ENCODE measurements at places on chromosomes 6 and 20.

GRCh38 chr20:21548390-21549035, 34.6 kb upstream of the NKX2-2 start:
- peak; percentile 27 for DNase-seq

GRCh38 chr6:18118330-18118729, 4.1 kb downstream of the NHLRC1 start:
- DNase-seq: no peak

DNA sequence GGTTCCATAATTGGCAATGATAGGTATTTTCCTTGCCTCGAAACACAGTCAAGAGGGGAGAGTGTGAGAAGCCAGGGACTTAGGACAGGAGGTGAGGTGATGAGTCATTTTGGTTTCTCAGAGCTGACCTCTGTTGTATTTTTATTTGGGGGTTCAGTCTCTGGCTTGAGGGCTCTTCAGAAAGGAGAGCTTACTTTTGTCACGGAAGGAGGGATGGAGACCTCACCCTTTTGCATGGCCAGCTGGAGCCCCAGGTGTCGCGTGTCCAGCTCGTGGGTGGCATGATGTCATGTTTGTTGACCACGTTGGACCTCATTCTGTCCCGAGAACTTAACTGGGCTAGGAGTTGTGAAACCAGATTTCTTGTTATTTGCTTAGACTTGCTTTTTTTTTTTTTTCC, 293.9 kb downstream of the QKI start:
- DNase-seq: no peak

GRCh38 chr20:64095455-64095854, 11.3 kb upstream of the LKAAEAR1 start:
- no peak for DNase-seq

DNA sequence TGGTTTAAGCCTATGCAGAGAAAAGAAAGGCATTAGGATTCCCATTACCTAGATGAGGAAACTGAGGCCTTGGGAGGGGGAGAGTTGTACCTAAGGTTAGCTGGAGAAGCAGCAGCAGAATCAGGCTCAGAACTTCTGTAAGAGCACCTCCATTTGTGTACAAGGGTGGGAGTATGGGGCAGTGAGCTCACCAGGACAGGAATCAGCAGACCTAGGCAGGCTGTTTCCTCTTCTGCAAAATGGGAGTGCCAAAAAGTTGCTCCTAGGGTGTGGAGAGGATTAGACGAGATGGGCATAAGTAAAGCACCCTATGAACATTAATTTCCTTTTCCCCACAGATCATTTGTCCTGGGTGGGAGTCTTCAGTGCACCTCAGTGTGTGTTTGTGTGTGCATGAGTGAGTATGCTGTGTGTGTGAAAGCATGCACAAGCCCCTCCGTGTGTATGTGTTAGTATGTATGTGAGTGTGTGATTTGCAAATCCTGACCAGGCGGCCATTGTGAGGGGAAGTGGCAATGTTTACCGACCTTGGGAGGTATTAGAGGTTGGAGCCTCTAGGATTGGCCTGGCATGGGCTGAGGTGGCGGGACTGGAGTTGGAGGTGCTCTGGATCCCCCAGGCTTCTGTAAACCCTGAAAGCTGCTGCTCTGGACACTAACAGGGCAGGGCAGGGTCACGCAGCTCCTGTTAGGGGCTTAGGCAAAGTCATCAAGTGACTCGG, 78.8 kb downstream of the VEGFA start:
- DNase-seq: no peak

GRCh38 chr6:106790935-106791334, 161.6 kb downstream of the QRSL1 start:
- DNase-seq: no peak

GRCh38 chr20:61967300-61967699, 98.4 kb downstream of the TAF4 start:
- no peak for DNase-seq

DNA sequence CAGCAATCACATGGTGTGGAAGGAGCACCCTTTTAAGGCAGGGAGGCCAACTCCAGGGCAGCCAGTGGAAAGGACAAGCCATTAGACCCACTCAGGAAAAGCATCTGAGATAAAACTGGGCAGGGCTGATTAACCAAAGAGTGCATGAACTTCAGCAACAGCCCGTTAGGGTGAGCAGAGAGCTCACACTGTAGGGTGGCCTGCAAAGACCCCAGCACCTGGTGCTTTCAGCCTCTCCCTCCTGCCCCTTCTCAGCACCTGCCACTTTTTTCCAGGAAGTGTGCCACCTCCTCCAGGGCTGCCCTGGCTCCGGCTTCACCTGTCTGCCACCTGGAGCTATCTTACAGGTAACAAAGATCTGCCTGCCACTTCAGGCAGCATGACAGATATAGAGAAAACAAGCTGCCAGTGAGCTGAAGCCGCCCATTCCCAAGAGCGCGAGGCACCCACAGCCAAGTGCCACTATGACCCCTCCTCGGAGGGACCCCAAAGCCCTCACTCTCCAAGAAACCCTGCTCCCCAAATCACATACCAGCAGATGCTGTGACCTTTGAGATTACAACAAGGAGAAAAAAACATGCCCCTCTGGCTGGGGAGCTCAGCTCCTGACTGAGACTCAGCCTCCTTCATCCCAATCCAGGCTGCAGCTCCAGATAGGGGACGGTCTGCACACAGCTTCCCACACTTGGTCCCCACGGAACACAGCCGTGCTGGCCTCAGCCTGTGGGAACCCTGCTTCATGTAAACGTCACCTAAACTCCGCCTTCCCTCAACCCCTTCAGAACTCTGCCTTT, 71.2 kb downstream of the ABHD12 start:
- DNase-seq: no peak

DNA sequence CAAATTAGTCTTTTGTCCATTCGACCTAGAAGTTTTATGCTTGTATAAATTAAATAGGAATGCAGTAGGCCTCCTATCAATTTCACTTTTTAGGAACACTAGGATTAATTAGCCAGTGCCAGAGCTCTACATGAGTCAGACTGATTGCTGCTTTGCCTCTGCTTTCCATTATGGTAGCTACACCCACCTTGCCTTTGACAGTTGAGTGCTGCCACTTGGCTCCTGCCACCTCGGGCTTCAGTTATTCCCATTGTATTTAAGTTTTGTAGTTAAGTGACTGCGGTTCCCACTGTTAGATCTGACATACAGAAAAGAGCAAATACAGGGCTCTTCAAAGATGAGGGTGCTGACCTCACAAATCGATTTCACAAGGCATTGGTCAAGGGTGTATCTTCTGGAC, 16.6 kb upstream of the WFDC12 start:
- no peak for DNase-seq

DNA sequence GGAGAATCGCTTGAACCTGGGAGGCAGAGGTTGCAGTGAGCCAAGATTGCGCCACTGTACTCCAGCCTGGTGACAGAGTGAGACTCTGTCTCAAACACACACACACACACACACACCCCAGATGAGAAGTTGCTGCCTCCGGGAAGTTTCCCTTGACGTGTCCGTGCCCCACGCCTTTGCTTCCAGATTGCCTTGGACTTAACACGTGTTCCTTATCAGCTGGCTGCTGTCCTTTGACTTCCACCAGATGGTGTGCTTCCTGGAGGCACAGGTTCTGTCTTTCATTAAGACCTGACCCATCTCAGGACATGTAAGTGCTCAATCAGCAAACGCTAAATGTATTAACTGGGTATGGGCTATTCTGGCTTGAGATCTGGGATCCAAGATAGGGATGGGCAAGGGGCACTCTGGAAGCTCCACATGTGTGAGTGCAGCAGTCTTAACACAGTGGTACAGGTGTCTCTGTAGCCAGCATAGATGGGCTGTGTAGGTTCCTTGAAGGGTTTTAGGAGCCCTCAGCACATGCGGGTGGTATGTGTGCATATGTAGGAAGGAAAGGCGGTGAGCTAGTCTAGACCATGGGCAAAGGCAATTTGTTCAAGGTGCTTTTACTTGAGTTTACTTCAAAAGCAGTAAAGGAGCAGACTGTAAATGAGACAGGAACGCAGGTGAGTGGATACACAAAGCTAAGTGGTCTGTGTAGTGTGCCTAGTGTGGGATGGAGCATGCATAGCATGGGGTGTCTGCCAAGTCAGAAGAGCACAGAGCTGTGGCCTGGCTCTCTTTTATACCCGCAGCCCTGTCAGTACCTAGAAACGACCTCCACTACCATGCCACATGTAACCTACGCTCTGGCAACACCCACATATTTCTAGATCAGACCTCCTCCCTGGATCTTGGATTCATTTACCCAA, 11.6 kb downstream of the PIGT start:
- DNase-seq: no peak

- no peak for DNase-seq
These were observed 156.7 kb downstream of the SYCP2 start for GRCh38 chr20:59776626-59777330.

GRCh38 chr6:38587766-38588362, 51.9 kb downstream of the BTBD9 start:
- no peak for DNase-seq

GRCh38 chr20:56392881-56393482, 537 bp downstream of the CSTF1 start:
- no peak for DNase-seq

GRCh38 chr6:70886661-70887060, 70.2 kb downstream of the B3GAT2 start:
- no peak for DNase-seq

DNA sequence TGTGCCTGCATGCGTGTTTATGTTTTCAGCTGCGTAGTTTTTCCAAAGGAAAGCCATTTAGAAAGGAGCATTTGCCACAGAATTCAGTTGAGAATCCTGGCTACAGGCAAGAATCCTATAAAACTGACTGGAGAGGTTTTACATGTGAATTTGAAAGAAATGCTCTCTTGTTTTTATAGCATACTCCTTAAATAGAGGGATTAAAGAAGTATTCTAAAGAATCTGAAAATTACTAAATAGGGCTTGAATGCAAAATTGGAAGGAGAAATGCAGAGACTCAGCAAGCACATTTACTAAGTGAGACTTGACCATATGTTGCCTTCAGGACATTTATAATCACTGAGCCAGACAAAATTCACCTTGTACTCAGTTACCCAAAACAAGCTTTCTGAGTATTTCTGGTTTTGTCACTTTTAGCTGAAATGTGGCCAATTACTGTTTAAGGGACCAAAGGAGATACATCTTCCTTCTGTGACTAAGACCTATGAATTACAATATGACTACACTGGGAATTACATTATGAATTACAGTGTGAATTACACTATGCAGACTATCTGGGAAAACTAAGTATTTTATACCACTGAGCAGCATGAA, 107.4 kb upstream of the ASCC3 start:
- no peak for DNase-seq

DNA sequence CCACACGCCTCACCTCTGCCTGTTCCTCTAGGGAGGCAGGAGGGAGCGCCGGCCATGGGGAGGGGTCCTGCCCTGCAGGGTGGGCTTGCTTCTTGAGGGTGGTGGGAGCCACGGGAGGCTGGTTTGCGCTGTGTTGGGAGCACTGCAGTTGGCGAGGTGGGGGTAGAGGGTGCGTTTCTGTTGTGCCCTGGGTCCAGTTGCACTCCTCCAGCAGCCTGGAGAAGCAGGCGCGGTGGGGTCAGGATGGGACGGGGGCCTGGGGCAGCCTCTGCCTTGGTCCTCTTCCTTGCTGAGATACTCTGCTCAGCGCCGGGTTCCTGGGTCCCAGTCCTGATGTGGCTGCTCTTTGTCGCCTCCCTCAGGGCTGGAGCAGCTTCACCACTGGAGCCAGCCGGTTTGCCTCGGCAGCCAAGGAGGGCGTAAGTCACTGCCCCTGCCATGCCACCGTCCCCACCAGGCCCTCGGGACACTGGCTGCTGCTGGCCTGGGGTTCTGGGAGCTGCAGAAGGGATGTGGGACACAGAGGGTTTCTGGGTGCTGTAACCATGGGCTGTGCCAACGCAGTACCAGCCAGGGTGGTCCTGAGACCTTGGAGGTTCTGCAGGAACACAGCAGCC, 8.4 kb downstream of the ARFGAP1 start:
- no peak for DNase-seq

GRCh38 chr6:43951063-43951755, 176.0 kb downstream of the MRPL14 start:
- no peak for DNase-seq

GRCh38 chr20:1576641-1577040, 19.1 kb upstream of the SIRPD start:
- DNase-seq: no peak

DNA sequence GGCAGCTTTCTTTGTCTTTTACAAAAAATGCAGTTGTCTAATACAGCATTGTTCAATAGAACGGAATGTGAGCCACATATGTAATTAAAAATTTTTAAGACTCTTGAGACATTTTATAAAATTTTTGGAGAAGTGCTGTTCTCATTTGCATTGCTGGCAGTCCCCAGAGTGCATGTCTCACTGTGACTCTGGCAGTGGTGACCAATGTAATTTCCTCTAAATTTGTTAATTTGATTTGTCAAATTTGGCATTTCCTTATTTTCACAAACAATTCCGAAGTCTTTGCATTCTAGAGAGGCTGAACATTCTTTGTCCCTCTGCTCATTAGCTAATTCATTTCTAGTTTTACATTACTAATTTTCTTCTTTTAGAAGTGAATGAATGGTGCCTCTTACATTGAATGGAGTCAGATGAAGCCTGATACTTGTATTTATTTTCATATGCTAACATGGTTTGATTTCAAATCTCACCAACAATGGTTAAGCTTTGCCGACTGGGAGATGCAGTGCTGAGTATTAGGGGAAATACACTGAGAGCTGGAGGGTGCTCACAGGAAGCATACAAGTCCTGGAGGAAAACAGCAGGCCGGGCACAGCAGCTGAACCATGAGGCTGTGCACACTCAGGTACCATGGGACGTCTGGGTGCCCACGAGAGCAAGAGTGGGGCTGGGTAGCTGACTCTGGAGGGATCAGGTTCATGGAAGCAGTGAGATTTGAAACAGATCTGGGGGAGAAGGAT, 68.5 kb upstream of the ARMC2 start:
- no peak for DNase-seq

DNA sequence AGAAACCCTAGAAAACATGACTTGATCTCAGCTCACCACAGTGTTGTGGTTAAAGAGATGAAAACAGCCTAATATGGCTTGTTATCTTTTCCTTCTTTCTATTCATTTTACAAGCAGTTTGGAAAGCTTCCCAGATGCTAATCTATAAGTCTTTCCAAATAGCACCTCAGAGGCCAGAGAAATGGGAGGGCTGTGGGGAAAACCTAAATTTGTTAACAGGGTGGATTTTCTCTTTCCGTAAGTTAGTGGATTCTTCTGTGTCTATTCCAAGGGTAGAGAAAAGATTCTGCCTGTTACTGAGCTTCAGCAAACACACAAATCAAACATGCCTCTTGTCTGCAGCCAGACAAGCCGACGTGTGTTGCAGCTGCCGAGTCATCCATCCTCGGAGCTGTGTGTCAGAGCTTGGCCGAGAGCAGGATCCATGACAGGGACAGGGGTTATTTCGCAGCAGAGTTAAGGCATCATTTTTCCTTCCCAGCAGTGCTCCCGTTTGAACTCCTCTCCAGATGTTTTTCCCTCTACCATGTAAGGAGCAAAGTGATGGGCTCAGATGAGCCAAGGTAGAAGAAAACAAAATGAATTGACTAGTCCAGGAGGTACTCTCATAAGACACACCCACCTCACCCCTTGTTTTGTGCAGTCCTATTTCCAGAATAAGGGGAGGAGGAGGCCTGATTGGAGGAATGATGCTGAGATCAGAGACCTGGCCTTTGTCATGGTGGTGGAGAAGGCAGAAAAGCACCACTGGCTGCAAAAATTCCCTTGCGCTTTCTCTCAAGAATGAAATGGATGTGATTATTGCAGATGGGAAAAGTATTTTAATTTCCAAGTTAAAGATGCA, 560.0 kb downstream of the C6orf118 start:
- no peak for DNase-seq

- DNase-seq: no peak
These were observed 43.3 kb upstream of the TGM3 start for GRCh38 chr20:2252419-2252997.

- peak; percentile 77 for DNase-seq
These were observed 9.7 kb upstream of the ATXN1 start for GRCh38 chr6:16770701-16771569.

- no peak for DNase-seq
These were observed 202.8 kb downstream of the TAF4 start for GRCh38 chr20:61862881-61863280.
